ENCODE measurements at places on chromosomes 7 and 10. TPM values are rescaled to one million over a fixed set of nuclear protein-coding genes. Genes with fewer than 3 reads are reported as not detected.

GRCh38 chr7:100705320-100705752 is 585 bp upstream of the POP7 start:
- no peak for DNase-seq

GRCh38 chr7:75938921-75939320 is 24.0 kb downstream of the POR start:
- DNase-seq = no peak

DNA sequence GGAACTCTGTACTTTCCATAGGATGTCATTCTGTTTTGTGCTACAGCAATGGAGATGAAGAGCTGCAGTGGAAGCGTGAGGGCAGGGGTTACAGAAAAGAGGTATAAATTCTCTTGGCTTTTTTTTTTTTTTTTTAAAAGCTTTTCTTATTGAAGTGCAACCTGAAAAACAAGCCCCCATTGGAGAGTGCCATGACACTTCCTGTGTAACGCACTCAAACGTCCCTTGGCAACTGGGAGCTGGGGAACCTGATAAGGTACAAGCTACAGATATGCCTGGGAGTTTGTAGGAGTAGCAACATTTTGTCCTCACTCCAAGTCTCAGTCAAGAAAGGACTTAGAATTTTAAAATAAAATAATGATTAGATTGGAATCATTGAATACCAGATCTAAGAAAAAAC is 512.1 kb downstream of the RPS24 start:
- DNase-seq = no peak

- no peak for DNase-seq
These were observed 133.9 kb downstream of the C10orf105 start for GRCh38 chr10:71585564-71586290.

- no peak for DNase-seq
These were observed 60.7 kb downstream of the DGKB start for GRCh38 chr7:14841869-14842268.

DNA sequence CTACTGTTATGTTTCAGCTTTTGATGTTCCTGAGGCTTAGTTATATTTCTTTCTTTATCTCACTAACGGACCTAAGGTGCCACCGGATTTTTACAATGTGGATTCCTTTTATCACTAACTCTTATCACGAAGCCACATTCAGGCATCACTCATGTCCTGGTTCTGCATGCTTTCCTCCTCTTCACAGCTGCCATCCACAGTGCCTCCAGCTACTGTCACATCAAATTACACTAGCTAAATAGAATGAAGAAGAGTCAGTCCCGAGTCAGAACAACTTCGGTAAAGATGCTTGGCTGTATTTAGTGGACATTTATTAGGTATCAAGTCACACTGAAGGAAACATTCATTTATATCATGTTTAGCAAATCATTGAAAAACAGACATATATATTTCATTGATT is 153.2 kb downstream of the NEBL start:
- DNase-seq = no peak

GRCh38 chr7:70788276-70788675 is 343.7 kb upstream of the GALNT17 start:
- no peak for DNase-seq

DNA sequence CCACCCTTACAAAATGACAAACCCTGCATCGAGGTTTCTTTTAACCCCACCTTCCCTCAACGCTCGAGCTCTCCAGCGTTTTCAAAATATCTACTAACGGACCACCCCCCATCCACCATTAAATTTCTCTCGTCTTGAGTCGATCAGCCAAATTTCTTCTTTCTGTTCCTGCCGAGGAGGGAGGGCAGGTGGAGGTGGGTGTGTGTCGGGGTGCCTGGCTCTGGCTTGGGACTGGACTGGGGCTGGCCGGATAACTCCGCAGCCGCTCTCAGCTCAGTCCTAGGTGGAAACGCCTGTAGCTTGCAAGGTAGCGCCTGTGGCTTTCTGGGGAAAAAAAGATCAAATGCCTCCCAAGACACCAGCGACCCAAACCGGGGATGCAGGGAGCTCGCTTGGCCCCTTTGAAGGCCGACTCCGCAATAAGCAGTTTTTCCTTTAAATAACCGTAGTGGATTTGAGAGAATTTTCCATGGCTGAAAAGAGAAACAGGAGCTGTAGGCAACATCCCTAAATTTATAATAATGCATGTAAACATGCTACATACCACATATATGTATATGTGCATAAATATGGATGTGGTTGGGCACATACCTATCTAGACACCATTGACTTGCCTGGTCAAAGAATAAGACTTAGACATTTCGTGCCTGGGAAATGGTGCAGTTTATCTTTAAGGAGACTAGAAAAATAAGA is 1.9 kb upstream of the TMEM178B start:
- DNase-seq = no peak

STEAP2 gene
- total RNA-seq = 5.2 TPM

CDC123 gene
- total RNA-seq = 89.2 TPM

CFAP70 gene
- 1.2 TPM for total RNA-seq

GBF1 gene
- total RNA-seq = 36.7 TPM

PLAC9 gene
- total RNA-seq = not detected

MMP21 gene
- 0.07 TPM for total RNA-seq

NRG3 gene
- total RNA-seq = 10.2 TPM

FRMD4A gene
- 28.2 TPM for total RNA-seq

FBXL13 gene
- 3.1 TPM for total RNA-seq

PAXIP1 gene
- total RNA-seq = 9.4 TPM

AKR1B15 gene
- not detected for total RNA-seq

CFTR gene
- 8.7 TPM for total RNA-seq

Measured in kidney epithelial cell (primary cell).